ENCODE measurements at places on chromosomes 4 and X.

GRCh38 chr4:83569429-83569828 lies 33.5 kb downstream of the GPAT3 start:
- DNase-seq = no peak

DNA sequence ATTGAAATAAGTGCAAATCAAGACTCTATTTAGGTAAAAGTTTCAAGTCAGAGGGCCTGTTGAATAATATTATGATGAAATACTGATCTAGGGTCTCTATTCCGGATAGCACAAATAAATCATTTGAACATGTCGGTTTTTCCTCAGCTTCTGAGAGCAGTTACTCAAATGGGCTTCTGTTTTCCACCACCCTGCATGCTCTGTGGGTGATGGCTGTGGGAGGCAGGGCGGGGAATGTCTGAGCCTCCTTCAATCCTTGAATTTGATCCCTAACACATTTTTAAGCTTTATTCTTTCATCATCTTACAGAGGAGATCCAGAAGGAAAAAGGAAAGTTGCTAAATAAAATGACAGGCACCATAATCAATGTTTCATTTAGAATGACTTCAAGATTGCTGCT lies 8.5 kb downstream of the UNC5C start:
- DNase-seq = no peak

- no peak for DNase-seq
Measured at GRCh38 chr4:83865417-83866150, 329.7 kb downstream of the GPAT3 start.

GRCh38 chr4:26510334-26510964 lies 20.2 kb upstream of the CCKAR start:
- no peak for DNase-seq

DNA sequence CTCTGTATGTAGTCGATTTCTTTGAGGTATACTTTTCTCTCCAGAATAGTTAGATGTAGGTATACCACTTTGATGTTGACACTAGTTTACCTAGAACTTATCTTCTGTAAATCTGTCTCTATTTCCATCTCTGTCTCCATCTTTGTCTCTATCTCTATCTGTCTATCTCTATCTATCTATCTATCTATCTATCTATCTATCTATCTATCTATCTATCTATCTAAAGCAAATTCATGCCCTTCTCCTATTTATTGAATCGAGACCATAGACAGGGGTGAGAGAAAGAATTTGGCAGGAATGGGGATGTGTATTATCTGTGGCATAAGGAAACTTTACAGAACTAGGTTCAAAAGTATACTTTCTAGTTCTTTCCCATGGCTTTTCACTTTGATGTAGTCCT lies 21.4 kb downstream of the HPRT1 start:
- no peak for DNase-seq

DNA sequence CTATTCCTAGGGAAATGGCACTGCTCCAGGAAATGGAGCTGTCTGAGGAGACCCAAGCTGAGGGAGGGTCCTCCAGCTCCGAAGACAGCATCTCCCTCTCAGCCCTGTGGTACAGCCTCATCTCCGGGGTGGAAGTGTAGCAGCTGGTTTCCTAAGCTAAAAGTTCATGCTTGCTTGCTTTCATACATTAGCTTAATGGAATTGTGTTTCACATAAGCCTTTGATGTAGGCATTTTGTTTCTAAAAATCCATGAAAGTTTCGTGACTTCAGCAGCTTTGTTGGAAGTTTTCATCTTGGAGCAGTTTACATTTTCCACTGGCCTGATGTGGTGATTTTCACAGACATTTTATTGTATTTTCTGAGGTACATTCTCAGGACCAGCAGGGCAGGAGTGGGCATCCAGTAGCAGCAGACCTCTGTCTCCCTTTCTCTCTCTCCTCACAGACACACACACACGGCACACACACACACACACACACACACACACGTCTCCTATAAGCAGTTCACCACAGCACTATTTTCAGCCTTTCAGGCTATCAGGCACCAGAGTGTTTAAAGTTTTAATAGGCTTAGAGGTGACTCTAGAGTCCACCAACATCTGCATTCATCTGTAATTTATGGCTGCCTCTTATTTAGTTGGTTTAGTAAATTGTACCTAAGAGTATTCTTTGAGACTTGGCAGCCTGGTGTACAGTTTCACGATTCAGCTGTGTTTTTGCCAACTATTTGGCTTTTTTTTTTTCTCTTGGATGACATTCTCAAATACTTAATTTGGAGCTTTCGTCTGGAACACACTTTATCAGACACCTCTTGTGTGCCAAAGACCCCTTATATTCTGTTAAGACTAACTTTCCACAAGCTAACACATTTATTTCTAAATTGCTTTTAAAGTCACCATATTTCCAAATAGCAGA lies 225.8 kb upstream of the SFRP2 start:
- no peak for DNase-seq

GRCh38 chr4:124936427-124936826 lies 223.9 kb upstream of the ANKRD50 start:
- no peak for DNase-seq

DNA sequence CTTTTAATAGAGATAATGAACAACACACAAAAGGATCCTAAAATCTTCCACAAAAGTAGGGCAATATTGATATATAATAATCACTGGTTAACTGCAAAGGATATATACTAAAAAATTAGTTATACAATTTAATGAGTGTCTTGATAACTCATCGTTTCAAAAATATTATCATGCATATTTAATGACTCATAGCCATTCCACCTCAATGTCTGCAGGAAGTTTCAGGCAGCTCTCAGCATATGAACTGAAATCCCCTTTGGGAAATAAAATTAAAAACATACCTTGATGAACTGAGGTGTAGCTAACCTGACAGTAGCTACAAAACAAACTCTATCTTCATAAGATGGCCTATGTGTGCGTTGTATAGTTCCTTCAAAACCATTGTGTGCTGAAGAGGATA lies 62.9 kb downstream of the TMEM165 start:
- DNase-seq = no peak
